ENCODE measurements at places on chromosomes 3 and 15. TPM values are rescaled to one million over a fixed set of nuclear protein-coding genes. Genes with fewer than 3 reads are reported as not detected.

- no peak for DNase-seq
These were observed 16.6 kb downstream of the SPCS1 start for GRCh38 chr3:52722491-52722890.

DNA sequence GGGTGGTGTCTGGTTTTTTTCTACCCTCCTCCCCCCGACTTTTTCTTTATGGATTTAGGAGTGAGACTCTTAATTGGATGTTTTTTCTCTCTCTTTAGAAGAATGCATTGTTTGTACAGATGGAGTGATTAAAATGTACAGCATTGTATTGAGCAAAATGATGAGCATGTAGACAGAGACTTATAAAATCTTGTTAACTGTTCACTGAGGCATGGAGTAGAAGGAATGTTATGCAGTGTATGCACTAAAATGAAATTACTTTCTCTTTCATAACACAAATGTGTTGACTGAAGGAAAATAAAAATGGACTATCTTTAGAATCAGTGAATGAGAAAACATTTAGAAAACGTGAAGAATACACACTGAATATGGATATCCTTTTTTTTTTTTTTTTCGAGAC, 39.8 kb downstream of the ZFAND6 start:
- DNase-seq = no peak

DNA sequence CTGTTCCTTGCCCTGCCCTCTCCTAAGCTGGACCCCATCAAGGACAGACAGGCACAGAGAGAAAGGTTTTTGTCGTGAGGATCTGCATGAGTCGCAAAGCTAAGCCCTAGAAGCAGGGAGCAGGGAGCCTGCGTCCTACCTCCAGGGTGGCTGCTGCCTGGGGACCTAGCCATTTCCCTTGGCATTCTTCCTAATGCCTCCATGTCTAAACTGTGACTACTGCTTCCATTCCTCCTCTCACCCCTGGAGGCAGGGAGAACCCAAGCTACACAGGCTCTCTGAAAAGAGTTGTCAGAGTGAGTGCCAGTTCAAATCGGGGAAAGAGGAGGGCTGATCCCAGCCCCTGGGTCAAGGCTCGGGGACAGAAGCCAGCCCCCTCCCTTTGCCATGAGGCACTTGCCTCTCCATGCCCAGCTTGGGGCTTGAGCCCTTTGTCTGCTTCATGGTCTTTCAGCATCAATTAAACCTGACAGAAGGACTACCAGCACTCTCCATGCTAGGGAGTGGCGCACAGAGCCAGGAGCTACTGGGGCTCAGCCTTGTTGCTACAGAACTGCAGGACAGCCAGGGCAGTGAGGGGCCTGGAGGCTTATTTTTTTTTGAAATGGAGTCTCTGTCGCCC, 2.4 kb downstream of the GCHFR start:
- DNase-seq = no peak

DNA sequence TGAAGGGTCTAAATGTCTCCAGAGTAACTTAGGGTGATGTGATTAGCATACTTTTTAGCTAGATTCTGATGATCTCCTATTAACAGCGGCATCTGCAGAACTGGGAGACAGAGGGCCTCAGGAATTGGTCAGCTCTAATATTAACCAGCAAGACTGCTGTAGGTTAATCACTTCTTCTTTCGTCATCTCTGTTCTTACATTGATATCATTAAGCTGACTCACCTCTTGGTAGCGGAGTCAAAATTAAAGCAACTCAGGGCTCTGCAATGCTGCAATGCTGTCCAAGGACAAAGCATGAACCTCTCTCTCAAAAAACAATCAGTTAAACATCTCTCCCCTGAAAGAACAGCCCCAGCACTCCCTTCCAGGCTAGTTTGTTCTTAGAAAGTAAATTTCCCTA, 57.5 kb upstream of the TRA2B start:
- no peak for DNase-seq

FOXL2 gene
- total RNA-seq = not detected
